Caudate nucleus (tissue), 63 donors: ENCODE measurements at places on chromosomes 7 and 10.

DNA sequence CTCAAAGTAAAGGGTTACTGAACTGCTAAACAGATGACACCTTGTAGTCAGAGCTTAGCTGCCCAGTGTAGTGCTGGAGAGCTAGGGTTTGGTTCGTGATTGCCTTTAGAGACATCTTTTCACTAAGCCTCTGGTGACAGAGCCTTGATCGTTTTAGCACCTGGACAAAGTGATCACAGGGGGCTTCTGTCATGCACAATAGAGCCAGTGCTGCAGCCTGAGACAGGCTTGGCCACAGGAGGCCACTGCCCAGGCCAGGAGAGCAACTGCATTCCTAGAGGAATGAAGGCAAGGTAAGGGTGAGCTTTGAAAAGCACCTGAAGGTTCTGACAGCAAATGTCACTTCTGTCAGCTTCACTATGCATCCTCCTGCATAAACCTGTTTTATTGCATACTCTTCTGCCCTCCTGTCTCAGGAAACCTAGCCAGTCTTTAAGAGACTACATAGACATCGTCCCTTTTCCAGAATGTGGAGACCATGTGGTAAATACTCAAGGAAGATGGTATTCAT lies 122.9 kb downstream of the NPY start:
- no peak for DNase-seq

GRCh38 chr7:96306385-96307125 lies 15.3 kb downstream of the SLC25A13 start:
- no peak for DNase-seq

DNA sequence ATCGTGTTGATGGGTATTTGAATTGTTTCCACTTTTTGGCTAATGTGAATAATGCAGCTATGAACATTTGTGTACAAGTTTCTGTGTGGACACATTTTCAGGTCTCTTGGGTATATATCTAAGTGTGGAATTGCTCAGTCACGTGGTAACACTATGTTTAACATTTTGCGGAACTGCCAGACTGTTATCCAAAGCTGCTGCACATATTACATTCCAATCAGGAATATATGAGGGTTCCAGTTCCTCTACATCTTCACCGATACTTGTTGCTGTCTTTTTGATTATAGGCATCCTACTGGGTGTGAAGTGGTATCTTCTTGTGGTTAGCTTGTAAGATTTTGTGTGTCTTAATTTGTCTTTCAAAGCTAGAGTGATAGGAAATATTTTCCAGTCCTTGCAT lies 6.8 kb downstream of the PTPN12 start:
- no peak for DNase-seq

- DNase-seq: no peak
Observed at GRCh38 chr10:50275650-50276235, 24.4 kb upstream of the ASAH2 start.

DNA sequence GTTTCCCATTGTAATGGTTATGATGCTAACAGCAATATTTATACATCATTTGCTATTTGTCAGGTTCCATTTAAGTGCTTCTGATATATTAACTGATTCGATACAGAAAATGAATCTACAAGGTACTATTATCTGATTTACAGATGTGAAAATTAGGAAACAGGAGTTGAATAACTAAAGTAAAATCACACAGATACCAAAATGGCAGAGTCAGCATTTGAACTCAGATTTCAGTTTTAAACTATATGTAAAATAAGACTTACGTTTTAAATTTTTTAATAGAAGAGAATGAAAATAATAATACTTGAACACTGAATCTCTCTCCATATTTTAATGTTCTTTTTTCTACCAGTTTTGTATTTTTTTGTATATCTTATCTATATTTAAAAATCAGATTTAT lies 313.2 kb downstream of the MDFIC start:
- DNase-seq: no peak

DNA sequence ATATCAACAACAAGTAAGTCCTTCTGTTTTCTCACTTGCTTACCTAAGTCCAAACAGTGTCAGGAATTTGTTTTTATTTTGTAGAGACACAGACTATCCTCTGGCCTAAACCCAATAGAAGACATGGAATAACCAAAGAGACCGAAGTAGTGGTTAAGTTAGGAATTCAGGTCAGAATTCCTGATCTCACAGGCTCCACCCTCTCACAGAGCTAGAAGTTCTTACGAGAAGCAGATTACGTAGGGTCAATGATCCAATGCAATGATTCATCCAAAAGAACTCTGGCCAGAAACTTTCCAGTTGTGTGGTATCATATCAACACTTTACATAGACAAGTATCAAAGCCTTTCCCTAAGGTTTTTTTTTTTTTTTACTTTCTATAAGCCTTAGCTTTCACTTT lies 73.8 kb downstream of the IQUB start:
- DNase-seq: no peak

- no peak for DNase-seq
Observed at GRCh38 chr7:75565132-75565837, 73.2 kb downstream of the SPDYE5 start.

GRCh38 chr10:97508342-97508741 lies 9.6 kb downstream of the UBTD1 start:
- DNase-seq: no peak
